NCI-H1105 (cell line): ENCODE measurements at places on chromosomes 5 and 9.

DNA sequence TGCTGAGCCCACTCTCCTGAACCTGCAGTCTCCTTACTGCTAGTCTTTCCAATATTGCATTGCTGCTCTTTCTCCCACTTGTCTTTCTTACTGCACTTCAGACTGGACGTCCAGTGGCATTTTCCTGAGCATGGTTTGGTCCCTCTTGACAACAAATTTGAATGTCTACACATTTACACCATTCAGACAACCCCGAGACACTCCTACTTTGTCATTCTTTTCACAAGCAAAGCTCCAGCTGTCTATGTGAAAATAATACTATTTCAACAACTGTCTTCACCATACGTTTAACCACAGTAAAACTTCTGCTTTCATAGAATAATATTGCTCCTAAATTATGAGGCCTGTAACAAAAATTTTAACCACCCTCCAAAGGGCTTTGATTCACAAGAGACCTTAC is 10.4 kb upstream of the APTX start:
- DNase-seq = no peak

DNA sequence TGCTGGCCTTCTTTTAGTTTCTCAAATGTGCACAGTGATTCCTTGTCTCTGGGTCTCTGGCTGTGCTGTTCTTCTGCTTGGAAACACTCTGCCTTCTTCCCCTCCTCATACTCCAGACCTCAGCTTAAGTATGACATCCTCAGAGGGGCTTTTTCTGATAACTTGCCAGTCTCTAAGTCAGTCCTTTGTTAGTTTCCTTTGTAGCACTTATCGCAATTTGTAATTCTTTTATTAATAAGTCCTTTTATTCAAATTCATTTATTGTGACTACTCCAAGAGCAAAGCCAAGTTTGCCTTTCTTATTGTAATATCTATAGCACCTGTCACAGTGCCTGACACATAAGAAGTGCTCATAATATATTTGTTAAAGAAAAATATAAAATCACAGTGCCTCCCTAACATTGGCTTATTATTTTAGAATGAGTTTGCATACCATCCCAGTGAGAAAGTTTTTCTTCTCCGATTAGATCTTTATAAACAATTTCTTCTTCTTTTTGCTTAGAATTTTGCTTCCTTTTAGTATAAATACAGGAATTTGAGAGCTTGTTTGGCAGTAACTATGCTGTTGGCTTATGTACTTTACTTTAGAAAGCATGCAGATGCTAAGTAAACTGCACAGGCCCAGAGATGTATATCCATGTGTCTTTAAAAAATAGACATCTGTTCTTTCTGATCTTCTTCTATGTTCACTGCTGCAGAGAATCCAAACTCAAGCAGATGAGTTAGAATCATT is 198.0 kb downstream of the GAS1 start:
- no peak for DNase-seq

DNA sequence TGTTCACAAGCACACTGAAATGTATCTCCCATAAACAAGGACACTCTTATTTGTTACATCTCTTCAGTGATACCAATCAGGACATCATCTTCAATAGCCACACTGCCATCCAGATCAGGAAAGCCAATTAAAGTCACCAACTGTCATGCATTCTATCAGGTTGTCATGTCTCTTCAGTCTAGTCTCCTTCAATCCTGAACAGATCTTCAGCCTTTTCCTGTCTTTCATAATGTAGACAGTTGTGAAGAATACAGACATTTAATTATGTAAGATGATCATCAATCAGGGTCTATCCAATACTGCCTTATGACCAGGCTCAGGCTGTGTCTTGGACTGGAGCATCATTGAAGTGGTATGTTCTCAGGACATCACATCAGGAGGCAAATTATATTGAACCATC is 419.8 kb upstream of the SMC2 start:
- no peak for DNase-seq

DNA sequence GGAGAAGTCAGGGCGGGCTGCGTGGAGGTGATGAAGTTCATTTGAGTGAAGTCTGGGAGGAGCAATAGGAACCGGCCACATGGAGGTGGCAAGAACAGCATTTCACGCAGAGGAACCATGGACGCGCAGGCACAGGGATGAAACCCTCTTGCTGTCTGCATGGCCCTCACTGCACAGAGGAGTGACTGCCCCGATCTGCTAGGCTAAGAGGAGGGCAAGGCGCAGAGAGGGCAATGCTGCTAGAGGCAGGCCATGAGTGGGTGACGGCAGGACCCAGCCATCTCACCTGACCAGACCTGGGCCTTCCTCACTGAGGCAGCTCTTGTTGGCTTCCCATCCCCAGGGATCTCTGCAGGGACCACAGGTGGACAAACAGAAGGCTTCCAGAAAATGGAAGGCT is 90.3 kb downstream of the BARX1 start:
- DNase-seq = no peak

- DNase-seq = no peak
Measured at GRCh38 chr9:136858452-136858843, 6.3 kb downstream of the MAMDC4 start.

DNA sequence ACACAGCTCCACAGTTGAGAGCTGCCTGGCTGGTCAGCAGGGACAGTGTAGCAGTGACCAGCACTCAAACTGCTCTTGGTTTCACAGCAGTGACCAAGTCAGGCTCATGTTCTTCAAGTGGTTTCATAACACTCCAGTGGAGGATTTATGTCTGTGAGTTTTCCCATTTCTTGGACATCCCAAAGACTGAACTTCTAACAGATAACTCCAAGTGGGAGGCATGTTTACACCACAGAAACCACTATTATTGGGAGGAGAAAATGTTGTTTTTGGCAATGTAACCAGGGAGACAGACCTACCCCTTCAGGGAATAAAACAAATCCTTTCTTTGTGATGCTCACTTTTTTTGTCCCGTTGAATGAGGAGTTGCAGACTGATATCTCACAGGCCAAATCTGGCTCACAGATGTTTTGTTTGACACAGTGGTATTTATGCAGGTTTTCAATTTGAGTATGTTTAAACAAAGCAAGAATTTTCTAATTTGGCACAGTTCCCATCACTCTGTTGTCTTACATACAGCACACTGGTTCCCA is 141.5 kb downstream of the RMI1 start:
- peak; percentile 53 for DNase-seq

DNA sequence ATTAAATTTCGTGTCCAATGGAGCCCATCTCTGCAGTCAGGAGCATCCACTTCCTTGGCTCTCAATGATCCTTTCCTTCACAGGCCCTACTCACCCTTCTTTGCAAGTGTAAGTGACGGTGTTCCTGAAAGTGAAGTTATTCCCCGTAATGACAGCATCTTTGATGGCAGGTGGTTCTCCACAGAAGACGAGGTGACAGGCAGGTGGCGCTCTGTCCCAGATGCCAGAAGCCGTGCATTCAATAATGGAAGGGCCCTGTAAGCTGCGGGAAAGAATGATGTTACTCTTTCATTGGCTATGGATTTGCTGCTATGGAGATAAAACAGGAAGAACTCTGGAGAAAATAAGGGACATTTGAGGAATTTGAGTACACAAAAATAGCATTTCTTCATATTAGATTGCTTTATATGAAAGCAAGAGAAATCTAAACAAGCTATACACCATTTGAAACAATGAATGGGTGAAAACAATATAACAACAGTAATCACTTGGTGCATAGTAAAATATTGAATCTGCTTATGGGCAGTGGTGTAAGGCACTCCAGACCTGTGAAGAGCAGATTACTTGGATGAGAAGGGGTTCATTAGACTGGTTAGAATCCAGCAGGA is 89.9 kb upstream of the TXNDC8 start:
- DNase-seq = peak; percentile 25

DNA sequence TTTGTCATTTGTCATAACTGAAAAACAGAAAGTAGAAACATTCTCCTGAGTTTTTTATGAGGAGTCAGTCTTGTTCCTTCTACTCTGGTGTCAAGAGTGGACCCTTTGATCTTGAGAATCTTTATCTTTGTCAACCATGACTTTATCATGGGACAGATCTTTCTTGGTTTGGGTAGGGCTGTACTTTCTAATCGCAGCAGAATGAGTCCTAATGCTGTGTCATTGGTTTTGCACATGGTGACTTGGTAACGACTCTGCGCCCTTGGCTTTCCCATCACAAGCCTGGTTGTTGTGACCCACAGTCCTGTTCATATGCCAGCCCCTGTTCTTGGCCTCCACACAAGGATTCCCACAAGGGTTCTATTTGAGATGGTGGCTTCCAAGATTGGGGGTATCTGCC is 45.6 kb downstream of the AOPEP start:
- DNase-seq = no peak

DNA sequence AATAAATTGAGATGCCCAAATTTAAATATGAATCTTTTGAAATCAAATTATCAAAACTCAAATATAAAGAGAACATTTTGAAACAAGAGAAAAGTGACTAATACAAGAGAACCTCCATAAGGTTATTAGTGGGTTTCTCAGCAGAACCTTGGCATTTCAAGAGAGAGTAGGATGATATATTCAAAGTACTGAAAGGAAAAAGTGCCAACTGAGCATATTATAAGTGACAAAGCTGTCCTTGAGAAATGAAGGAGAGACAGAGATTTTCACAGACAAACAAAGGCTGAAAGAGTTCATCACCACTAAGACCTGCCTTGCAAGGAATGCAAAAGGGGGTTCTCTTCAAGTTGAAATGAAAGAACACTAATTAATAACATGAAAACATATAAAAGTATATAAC is 366.0 kb downstream of the HINT1 start:
- no peak for DNase-seq

DNA sequence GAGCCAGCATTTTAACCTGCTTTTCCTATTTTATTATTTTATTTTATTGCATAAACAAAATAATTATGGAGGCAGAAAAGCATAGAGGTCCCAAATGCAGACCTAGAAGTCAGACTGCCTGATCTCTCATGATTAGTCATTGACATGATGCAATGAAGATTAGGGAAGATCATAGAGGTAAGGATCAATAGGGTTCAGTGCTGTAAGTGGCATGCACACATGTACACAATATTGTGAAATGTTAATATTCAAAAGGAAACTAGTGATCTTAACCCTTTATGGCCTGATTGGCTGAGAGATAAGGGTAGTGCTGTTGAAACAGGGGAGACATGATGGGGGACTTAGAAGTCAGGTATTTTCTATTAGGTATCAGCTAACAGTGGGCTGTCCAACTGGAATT is 1.1 kb upstream of the FRRS1L start:
- no peak for DNase-seq

DNA sequence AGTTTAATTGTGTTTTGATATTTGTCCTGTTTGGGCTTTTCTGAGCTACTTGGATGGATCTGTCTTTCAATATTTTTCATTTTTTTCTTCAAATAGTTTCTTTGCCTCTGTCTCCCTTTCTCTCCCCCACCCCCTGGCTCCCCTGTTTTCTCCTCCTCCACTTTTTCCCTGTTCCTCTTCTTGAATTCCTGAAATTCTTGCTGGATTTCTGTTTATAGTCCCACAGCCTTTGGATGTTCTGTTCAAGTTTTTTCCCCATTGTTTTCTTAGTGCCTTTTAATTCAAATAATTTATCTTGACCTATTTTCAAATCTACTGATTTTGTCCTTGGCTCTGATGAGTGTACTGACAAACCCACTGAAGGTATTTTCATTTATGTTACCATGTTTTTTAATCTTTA is 113.0 kb downstream of the VPS13A start:
- no peak for DNase-seq

DNA sequence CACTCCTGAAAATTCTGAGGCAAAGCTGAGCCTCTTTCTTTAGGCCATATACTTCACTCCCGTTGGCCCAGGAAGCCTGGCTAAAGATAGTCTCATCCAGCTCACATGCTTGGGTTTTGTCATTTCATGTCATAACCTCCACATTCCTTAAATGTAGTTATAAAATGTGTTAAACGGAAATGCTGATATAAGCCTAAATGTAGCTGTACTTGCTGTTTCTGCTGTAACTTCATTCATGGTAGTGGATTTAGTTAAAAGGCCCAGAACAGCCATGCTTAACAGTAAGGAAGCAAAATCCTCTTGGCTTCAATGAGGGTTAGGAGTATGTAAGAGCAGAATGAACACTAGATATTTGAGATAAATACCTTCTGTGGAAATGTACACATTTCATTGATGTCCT is 135.8 kb upstream of the TMEM161B start:
- no peak for DNase-seq

GRCh38 chr5:1834721-1835429 is 33.7 kb downstream of the NDUFS6 start:
- DNase-seq = no peak

DNA sequence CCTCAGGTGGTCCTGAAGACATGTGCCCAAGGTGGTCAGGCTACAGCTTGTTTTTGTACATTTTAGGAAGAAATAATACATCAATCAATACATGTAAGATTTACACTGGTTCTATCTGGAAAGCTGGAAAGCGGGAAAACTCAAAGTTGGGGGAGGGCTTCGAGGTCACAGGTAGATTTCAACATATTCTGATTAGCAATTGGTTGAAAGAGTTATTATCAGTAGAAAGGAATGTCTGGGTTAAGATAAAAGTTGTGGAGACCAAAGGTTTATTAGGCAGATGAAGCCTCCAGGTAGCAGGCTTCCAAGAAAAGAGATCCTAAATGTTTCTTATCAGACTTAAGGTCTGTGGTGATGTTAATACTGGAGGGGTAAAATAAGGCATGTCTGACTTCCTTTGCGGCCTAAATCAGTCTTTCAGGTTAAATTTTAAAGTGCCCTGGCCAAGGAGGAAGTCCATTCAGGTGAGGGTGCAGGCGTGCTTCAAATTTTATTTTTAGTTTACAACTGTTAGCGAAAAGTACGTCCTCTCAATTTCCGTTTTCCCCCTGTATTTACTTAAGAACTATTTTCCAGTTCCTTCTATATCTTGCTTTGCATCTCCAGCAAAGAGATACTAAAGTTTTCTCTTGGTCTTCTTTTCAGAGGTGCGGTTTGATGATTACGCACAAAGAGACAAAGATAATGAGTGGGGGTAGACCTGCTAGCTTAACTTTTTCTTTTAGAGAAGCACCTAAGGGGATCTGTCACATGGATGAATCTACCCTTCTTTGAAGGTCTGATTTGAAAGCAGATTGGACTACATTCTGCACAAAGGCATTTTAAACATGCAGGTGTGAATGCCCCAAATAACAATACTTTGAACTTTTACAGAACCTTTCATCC is 578.6 kb downstream of the RAB3C start:
- no peak for DNase-seq

GRCh38 chr9:10678010-10678409 is 65.2 kb upstream of the PTPRD start:
- no peak for DNase-seq

DNA sequence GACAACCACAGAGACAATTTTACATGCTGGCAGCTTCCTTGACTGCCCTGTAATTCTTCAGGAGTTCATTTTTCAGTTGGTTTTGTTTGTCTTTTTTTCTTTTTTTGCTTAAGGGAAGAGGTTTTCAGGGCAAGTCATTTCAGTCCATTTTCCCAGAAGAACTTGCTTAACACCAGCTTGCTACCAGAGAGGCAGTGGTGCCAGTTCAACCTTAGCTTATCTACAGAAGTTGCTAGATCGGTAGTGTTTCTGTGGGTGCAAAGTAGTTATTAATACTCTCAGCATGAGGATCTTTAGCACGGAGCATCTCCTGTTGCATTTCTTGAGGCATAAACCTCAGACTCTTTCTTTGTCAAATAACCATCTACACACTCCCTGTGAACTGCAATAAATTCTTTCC is 1.1 kb downstream of the SPEF2 start:
- no peak for DNase-seq
